ENCODE measurements at places on chromosomes 11 and 22. TPM values are rescaled to one million over a fixed set of nuclear protein-coding genes. Genes with fewer than 3 reads are reported as not detected.

DNA sequence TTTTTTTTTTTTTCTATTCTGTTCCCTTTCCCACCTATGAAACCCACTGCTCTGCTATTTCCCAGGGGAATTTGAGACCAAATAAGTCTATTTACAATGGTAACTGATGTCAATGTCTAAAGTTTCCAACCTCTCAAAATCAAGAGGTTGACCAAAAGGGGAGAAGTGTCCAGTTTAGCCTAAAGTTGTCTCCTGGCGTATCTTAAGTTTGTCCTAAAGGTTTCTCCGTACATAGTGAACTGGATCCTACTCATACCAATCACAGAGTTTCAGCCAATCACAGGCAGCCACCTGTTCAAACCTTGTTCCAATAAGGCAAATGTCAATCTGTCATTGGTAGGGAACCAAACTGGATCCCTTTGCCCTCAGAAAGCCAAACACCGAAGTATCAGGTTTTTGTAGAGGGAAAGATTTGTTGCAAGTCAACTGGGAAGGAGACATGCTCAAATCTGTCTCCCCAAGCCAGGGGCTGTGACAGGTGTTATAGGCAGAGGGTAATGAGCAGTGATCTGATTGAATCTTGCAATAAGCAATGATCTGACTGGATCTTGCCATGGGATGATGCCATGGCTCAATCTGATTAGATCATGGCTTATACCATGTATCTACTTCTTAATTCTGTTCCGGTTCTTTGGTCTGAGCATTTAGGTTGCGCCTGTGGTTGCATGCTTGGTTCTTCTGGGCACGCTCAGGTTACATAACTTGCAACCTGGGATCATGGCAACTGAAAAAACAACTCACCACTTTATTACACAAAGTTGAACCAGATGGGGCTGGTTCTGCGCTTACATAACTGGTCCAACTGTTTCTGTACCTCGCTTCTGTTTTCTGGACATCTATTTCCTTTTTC is 1.1 kb upstream of the VPS37C start:
- H3K4me3 ChIP-seq = peak overlapping the region; percentile 92
- H3K36me3 ChIP-seq = no peaks in the 10 kb centered on the region
- peak overlapping the region; percentile 98 for H3K27ac ChIP-seq
- DNase-seq = no peak
- H3K27me3 ChIP-seq = peaks cover under 1% of the 10 kb centered on the region

OR52A1 gene
- total RNA-seq = not detected

PICK1 gene
- total RNA-seq = 21.1 TPM

CEP126 gene
- total RNA-seq = 1.5 TPM

DNA sequence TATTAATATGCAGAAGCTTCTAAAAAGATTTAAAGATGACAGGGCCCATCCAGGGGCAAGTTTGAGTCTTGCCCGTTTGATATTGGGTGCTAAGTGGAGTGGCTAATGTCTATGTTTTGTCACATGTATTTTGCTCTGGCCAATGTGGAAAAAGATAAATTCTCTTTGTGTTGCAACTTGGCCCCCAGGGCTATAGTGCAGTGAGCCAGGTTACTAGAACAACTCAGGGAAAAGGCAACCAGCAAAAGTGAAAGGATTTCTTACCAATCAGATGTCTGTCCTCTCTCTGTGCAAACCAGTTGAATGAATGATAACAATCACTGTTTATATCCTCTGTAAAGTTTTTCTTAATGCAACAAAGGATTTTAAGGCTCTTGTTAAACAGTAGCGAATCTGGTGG is 4.6 kb upstream of the CLNS1A start:
- no peaks in the 10 kb centered on the region for H3K36me3 ChIP-seq
- no peak for DNase-seq
- peaks cover 9% of the 10 kb centered on the region for H3K4me1 ChIP-seq
- no peak overlapping the region for H3K27ac ChIP-seq
- H3K27me3 ChIP-seq = peaks cover 18% of the 10 kb centered on the region
- no peak overlapping the region for H3K4me3 ChIP-seq

- H3K4me1 ChIP-seq = peaks cover 4% of the 10 kb centered on the region
- no peaks in the 10 kb centered on the region for H3K27me3 ChIP-seq
- no peaks in the 10 kb centered on the region for H3K36me3 ChIP-seq
- no peak overlapping the region for H3K4me3 ChIP-seq
- H3K27ac ChIP-seq = no peak overlapping the region
Observed at GRCh38 chr11:112822478-112823274, 138.5 kb upstream of the NCAM1 start.

DNA sequence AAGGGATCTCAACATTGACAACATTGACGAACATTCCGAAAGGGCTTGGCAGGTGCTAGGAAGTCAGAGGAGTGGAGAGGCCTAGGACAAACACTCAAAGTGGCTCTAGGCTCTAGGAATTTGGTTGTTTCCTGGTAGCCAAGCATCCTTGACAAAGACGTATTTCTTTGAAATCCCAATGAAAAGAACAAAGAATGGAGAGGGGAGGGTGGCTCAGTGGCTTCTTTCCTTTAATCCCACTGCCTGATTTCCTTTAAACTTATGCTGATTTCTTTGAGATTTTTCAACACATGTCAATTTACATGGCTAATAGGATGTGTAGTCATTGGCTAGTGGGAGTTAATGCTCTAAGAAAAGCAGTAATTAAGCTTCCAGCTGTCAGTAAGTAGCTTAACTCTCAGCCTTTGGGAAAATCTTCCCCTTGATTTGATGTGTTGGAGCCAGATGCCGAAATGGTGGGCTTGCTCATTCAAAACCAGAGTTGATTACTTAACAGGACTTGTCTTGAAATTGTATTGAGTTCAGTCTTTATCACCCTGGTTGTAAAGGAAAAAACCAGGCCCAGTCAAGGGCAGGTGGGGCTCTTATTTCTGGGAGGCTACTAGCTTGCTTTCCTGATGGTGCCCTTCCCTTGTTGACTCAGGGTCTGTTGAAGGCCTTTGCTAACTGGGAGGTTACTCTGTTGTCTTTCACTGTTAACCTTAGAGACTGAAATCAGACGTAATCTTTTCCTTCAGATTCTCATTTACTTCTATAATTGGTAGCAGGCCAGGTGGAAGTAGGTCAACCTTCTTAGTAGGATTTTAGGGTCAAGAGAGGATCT is 44.6 kb upstream of the SORL1-AS1 start:
- H3K4me3 ChIP-seq = no peak overlapping the region
- no peaks in the 10 kb centered on the region for H3K4me1 ChIP-seq
- no peaks in the 10 kb centered on the region for H3K36me3 ChIP-seq
- DNase-seq = no peak

- H3K27me3 ChIP-seq = peaks cover 10% of the 10 kb centered on the region
- H3K4me1 ChIP-seq = no peaks in the 10 kb centered on the region
Observed at GRCh38 chr22:45462034-45462655, 40.5 kb upstream of the FBLN1 start.

DNA sequence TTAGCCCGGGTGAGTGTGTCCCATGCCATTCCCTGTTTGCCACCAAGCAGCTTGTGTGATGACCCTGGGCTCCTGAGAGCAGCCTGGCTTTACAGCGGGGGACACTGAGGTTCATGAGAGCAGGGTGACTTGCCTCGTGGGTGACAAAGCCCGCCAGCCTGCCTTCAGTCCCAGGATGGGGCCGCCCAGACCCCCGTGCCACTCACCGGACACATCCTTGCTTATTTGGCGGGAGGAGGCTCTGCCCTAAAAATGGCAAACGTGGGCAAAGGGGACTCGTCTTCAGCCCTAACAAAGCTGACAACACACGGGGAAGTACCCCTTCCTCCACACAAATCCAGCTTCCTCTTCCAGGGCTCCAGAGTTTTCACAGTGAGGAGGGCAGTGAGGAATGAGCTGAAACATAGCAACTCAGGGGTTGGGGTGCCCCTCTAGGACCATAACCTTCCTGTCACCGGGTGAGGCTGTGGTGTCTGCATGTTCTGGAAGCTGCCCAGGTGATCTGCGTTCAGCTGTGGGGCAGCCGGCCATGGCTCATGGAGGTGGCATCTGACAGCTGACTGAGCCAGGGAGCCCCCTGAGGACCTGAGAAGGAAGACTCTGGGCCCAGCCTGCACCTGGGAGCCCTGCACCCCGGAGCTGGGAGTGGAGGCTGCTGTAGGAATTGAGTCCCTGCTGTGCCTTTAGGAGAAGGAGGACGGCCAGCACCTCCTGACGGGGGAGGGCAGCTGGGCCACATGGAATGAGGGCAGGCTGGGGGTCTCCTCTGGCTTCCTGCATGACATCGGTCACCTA is 16.7 kb downstream of the RIBC2 start:
- H3K4me3 ChIP-seq = no peak overlapping the region
- H3K27ac ChIP-seq = no peak overlapping the region
- no peaks in the 10 kb centered on the region for H3K27me3 ChIP-seq
- H3K4me1 ChIP-seq = peaks cover 3% of the 10 kb centered on the region

SPECC1L gene
- 51.9 TPM for total RNA-seq

DNA sequence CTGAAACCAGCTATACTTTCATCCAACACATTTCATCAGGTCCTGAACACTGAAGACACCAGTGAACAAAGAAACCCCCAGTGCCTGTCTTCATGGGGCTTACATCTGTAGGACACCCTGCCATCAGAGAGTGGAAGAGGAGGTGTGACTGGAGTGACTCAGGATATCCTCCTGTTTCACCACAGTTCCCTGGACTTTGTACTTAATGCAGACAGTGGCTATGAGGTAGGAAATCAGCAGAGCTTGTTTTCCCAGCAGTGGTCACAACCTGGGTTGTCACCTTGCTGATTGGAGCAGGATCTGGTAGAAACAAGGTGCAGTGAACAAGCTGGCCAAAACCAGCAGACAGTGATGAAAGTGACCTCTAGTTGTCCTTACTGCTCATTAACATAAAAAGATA is 128.8 kb downstream of the KIRREL3 start:
- H3K4me3 ChIP-seq = no peak overlapping the region
- H3K27me3 ChIP-seq = peaks cover 69% of the 10 kb centered on the region
- no peak for DNase-seq
- H3K4me1 ChIP-seq = no peaks in the 10 kb centered on the region
- H3K36me3 ChIP-seq = no peaks in the 10 kb centered on the region

HBD gene
- not detected for total RNA-seq

- DNase-seq = no peak
- H3K27me3 ChIP-seq = peaks cover 14% of the 10 kb centered on the region
- H3K4me1 ChIP-seq = no peaks in the 10 kb centered on the region
- no peak overlapping the region for H3K27ac ChIP-seq
Observed at GRCh38 chr22:17272511-17272991, 53.3 kb upstream of the ADA2 start.

CREB3L1 gene
- 40.9 TPM for total RNA-seq

DNA sequence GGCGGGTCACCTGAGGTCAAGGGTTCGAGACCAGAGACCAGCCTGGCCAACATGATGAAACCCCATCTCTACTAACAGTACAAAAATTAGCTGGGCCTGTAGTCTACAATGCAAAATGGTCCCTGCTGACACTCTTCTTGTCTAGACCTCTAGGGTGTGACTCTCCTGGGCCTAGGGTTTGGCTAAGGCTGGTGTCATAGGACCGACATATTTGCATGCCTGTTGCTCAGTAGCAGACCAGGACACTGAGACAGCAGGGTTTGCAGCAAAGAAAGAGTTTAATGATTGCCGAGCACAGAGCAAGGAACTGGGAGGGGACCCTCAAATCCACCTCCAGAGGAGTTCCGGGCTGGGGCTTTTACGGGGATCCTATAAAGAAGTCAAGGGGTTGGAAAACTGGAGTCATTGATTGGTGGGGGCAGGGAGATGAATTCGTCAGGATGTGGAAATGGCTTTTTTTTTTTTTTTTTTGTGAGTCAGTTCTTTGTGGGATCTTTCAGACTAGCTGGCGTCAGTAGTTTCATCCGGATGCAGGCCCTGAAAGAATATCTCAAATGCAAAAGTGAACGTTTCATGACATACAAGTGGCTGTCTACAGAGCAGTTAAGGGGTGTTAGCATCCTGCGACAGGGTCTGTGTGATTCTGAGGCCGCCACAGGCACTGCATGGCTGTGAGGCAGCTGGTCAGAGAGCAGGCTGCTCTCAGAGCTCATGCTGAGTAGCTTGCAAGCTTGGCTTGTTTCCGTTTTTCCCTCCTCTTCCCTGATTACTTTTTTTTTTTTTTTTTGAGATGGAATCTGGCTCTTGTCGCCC is 27.2 kb upstream of the A4GALT start:
- H3K4me3 ChIP-seq = no peak overlapping the region
- no peaks in the 10 kb centered on the region for H3K27me3 ChIP-seq
- peak overlapping the region; percentile 91 for H3K27ac ChIP-seq
- H3K4me1 ChIP-seq = peaks cover 74% of the 10 kb centered on the region
- DNase-seq = no peak

GRM5 gene
- total RNA-seq = not detected

OR5B2 gene
- total RNA-seq = not detected

SCO2 gene
- total RNA-seq = not detected

NLRP6 gene
- not detected for total RNA-seq

DNA sequence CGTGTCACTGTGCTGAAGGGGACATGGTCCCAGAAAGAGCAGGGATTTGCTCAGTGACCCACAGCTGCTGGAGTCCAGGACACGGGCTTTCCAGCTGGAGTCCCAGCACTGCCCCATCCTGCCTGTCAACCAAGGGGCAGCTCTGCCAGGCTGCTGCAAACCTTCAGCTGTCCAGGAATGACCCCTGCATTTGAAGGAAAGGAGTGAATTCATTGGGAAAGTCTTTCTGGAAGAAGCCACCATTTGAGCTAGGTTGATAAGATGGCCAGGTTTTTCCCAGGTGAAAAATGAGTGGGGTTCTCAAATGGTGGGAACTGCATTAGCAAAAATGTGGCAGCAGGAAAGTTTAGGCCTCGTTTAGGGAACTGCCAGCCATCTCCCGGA is 9.4 kb downstream of the KCNK7 start:
- peak overlapping the region; percentile 91 for H3K27ac ChIP-seq
- H3K27me3 ChIP-seq = peaks cover 13% of the 10 kb centered on the region
- H3K4me1 ChIP-seq = peaks cover 61% of the 10 kb centered on the region
- H3K4me3 ChIP-seq = peak overlapping the region; percentile 34
- peaks cover 40% of the 10 kb centered on the region for H3K36me3 ChIP-seq
- DNase-seq = no peak

DNA sequence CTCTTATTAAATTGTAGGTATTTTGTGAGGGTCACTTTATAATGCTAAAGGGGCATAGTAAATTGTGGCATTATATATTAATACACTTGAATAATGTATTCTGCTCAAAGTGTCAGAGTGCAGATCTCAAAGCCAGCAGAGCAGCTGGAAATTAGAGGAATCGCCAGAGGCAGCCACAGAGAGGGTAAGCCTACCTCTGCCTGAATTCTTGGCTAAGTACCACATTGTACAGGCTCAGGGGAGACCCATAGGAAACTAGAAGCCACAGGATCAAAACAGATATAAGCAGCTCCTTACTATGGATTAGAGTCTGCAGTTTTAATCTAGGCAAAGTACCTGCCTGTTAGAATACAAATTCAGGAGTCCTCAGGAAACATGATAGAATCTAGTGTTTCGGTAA is 249.3 kb downstream of the DDX10 start:
- peaks cover 14% of the 10 kb centered on the region for H3K4me1 ChIP-seq
- H3K27ac ChIP-seq = no peak overlapping the region
- no peak overlapping the region for H3K4me3 ChIP-seq
- no peak for DNase-seq
- H3K27me3 ChIP-seq = no peaks in the 10 kb centered on the region

ARVCF gene
- total RNA-seq = 25.4 TPM

- H3K36me3 ChIP-seq = no peaks in the 10 kb centered on the region
- peaks cover 33% of the 10 kb centered on the region for H3K4me1 ChIP-seq
- no peak overlapping the region for H3K4me3 ChIP-seq
- DNase-seq = no peak
- no peaks in the 10 kb centered on the region for H3K27me3 ChIP-seq
Observed at GRCh38 chr11:111416231-111416960, 37.3 kb upstream of the POU2AF1 start.

GRCh38 chr11:77602381-77603088 is 12.8 kb downstream of the AQP11 start:
- H3K4me3 ChIP-seq = no peak overlapping the region
- peaks cover 11% of the 10 kb centered on the region for H3K4me1 ChIP-seq
- H3K27me3 ChIP-seq = no peaks in the 10 kb centered on the region
- H3K27ac ChIP-seq = no peak overlapping the region
- peaks cover 7% of the 10 kb centered on the region for H3K36me3 ChIP-seq
- DNase-seq = no peak

OR4S2 gene
- total RNA-seq = not detected

All from left ventricle myocardium inferior (tissue), 1 donor.